ENCODE measurements at places on chromosomes 2 and 18.
A peak's percentile ranks its signal among the peaks of the same experiment; 100 is the strongest.

DNA sequence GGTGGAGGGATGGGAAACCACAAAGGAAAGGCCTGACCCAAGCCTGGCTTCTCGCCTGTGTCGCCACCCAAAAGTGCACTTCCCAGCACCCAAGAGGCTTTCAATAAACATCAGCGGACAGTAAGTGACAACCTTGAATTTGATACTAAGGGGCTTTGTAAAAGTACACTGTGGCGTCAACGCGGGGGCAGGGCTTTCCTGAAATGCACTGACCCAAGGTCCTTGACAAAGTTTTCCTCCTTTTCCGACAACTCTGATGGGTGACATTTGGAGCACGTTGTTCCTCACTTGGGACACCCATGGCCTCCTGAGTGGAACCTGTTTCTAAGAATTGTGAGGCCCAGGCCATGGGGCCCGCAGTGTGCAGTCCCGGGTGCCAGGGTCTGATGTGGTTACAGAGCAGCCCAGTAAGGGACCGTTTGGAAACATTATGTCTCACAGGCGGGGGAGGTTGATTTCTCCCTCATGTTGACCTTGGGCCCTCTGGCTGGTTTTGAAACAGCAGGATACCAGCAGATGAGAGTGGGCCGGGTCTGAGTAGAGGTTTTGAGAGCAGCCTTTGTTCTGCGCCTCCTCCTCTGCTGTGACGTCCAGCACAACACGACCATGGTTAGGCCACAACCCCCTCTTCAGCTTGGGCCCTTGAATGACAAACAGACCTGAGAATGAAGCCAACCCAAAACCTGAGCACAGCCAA is 2.8 kb upstream of the ZBTB14 start:
- no peak for DNase-seq

DNA sequence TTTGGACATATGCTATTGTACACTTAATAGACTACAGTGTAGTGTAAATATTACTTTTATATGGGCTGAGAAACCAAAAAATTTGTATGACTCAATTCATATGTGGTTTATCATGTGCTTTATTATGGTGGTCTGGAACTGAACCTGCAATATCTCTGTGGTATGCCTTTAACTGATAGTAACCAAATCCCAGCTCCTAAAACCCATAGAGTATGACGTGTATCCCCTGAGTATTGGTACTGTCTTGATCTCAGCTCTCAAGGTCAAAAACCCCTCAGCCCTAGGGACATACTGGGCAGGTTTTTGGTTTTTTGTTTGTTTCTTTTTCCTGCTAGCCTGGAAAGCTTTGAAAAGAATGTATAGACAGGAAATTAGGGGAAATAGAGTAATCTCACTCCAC is 42.2 kb upstream of the ARHGAP15 start:
- DNase-seq = no peak

DNA sequence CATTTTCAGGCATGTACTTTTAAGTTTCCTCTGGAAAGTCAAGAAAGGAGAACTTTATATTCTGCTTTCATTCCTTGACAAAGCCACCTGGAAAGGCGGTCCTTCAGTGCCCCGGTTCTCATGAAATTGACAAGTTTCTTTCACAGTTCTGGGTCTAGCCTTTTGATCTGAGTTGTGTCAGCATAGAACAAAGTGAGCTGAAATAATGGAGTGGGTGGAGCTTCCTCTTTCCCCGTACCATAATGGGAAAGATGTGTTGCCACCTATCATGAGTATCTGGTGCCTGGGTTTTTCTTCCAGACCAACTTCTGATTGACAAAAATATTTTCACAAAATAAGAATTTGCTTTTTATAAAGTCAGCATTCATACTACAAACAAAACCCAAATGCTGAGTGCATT is 49.3 kb downstream of the PTRHD1 start:
- DNase-seq = peak; percentile 17

- peak; percentile 37 for DNase-seq
Measured at GRCh38 chr2:25341011-25341727, 556 bp downstream of the DNMT3A start.

GRCh38 chr2:47916412-47916811 is 10.1 kb upstream of the FBXO11 start:
- no peak for DNase-seq

DNA sequence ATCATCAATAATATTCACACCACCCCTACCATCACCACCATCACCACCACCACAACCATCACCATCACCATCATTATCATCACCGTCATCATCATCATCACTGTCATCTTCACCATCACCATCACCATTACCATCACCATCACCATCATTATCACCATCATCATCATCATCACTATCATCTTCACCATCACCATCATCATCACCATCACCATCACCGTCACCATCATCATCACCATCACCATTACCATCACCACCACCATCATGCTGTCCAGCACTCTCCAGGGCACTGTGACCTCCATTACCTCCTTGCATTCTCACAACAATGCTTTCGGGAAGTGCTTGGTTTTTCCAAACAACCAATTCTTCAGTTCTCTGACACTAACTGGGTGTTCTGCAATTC is 13.1 kb upstream of the TEX44 start:
- DNase-seq = no peak

DNA sequence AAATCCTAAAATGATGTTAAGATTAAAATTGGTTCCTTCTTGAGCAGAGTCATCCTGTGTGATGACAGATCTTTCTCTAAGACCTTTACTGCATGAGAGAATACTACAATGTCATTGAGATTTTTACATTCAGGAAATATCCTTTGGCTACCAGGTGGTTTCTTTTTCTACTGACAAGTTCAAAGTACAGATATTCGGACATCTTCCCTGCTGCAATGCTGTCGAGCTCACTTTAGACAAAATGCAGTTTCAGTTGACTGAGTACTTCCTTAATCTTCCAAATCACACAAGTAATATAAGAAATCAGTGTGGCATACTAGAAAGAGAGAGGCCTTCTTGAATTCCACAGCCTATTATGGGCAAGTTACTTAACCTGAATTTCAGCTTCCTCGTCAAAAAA is 207.9 kb upstream of the ACVR2A start:
- no peak for DNase-seq

- DNase-seq = no peak
Measured at GRCh38 chr2:143948710-143949109, 571.2 kb downstream of the ZEB2 start.

GRCh38 chr2:219444566-219445091 is 10.0 kb downstream of the SPEG start:
- DNase-seq = no peak

DNA sequence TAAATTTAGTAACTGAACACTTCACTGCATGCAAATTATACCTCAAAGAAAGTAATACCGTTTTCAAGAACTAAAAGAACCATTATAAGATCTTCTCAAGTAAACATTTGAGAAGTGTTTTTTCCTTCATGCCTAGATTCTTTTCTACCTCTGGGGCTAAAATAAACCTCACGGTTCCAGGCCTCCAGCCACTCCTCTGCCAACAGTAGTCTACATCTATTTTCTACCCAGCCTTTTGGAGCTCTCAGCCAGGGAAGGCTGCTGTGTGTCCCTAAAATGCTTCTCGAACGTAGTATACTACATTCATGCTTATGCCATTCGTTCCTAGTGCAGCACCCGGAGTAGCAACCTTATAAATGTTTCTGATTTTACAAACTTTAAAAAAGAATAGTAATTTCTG is 219.7 kb downstream of the AFF3 start:
- no peak for DNase-seq

DNA sequence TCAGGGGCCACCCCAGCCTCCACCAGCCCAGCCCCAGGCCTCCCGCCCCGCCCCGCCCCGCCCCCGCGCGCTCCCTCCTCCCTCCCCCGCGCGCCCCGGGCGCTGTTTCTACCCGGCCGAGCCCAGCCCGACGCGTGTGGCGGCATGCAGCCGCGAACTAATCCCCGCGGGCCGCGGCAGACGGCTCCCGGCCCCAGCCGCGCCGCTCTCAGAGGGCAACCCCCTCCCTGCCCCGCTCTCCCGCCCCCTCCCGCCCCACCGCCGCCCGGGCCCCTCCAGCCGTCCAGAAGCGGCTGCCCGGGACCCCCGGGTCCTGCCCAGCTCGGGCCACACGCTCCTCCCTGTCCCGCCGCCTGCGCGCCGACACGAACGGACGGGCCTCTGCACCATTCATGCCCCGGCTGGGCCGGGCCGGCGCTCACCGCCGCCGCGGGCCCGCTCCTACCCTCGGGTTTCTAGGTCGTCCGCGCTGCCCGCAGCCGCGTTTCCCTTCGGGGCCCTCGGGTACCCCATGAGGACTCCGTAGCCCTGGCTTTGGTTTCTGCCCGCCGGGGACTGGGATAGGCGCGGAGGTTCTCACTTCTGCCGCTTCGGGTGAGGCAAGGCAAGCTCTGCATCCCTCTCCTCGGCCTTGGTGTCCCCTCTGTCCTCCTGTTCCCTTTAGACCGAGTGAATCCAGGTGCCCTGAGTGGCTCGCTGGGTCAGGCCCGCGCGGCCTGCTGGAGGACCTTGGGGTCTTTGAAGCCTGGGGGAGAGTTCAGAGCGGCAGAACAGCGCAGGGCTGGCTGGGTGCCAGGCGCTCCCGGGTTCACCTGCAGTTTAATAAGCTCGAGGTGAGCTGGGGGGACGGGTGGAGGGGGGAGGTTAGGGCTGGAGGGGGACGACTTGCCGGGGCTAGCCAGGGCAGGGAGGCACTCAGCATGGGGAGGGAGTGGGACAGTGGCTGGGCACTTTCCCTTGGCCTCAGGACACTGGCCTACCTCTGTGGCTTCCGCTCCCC is 3.1 kb downstream of the WNT10A start:
- no peak for DNase-seq

GRCh38 chr18:34802959-34803358 is 92.9 kb downstream of the DTNA start:
- DNase-seq = no peak

- no peak for DNase-seq
Measured at GRCh38 chr2:275466-275865, 10.7 kb downstream of the ACP1 start.

GRCh38 chr2:118269408-118270051 is 181.3 kb downstream of the INSIG2 start:
- no peak for DNase-seq

DNA sequence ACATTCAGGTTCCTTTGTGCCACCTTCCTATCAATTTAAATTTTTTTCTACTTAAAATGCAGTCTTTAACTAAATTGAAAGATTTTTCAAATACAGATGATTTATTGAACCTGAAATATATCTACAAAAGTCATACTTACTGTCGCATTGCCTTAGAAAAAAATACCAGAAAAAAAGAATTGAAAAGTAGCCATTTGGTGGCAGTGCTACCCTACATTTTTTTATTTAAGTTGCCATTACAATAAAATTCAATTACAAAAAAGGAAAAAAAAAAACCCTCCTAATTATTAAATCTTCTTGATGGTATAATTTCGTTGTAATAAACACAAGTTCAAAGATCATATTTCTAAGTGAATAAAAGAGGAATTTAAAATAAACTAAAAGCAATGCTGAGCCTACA is 43.4 kb downstream of the DSC3 start:
- DNase-seq = no peak

DNA sequence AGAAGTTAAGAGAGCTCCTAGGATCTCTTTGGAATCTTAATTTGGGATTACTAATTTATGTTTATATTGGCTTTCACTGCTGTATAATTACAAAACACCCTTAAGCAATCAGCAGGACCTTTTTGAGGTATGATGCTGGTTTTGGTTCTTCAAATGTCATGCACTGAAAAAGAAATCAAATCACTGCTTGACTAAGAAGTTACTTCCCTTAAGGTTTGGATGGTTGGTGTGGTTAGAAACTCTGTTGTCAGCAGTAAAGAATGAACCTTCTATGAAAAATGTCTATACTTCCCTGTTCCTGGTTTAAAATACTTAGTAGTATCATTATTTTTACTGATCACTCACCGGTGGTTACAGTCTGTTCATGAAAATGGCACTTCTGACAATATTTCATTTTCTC is 5.5 kb downstream of the COLEC12 start:
- DNase-seq = no peak

GRCh38 chr2:161994761-161995520 is 79.1 kb downstream of the DPP4 start:
- DNase-seq = no peak

DNA sequence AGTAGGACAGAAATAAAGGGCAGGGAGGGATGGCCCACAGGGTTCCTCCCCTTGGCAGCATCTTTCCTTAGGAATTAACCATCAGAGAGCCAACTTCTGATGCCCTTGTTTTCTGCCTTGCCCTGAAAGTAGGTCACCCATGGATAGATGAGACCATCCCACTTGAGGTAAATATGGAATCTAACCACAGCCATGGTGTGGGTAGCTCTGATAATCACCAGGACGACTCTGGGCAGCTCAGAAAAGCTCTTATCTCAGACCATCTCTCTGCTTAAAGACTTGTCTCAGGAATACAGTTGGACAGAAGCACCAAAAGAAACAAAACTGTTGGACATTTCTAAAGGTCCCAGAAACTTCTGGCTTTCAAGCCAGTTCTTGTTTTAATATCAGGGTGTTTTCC is 101.4 kb upstream of the CELF4 start:
- no peak for DNase-seq

DNA sequence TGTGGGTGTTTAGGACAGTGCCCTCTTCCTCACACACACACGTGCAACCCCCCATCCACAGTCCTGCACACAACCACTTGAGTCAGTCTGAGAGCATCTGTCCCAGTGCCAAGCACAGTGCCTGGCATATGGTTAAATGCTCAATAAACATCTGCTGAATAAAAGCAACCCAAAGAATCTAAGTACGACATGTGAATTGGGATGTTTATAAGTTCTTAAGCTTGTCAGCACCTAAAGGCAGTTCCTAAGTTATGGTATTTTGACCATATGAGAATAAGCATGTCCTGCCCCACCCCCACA is 37.8 kb downstream of the CAPN13 start:
- no peak for DNase-seq

GRCh38 chr2:188459061-188459460 is 167.4 kb downstream of the GULP1 start:
- no peak for DNase-seq

DNA sequence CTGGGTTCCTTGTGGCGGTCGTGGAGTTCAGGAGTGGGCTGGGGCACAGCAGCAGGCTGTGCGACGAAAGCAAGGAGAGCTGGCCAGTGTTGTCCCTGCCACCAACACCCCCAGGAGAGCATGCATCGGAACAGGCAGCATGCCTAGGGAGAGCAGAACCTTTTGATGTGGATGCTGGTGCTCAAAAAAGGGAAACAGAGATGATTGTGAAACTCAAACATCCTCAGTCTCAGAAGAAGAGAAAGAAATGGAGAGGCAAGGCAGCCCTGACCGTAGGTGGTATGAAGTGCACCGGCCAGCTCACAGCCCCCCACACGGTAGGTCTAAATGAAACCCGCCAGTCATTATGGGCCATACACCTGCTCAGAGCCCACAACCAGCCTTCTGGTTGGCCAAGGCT is 253.4 kb downstream of the GBX2 start:
- DNase-seq = no peak

GRCh38 chr2:241219030-241219382 is 30.5 kb downstream of the ANO7 start:
- no peak for DNase-seq

- no peak for DNase-seq
Measured at GRCh38 chr2:168096158-168096557, 151.2 kb downstream of the STK39 start.

DNA sequence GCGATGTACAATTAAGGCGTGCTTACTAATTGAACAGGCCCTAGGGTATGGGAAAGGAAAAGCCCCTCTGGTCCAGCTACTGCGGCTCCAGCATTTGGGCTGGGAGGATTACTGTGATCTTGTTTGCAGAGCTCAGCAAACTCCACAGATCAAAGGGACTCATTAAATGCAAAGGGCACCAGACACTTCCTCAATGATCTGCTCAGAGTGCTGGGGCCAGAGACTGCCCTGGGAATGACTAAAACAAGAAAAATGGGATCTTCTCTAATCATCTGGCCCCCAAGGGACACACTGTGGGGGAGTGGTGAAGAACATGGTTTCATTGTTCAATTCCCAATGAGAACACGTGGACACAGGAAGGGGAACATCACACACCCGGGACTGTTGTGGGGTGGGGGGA is 85.0 kb downstream of the MARCHF4 start:
- DNase-seq = peak; percentile 25

All from dermis blood vessel endothelial cell (primary cell).